ENCODE measurements at places on chromosomes 16 and 17. TPM values are rescaled to one million over a fixed set of nuclear protein-coding genes. Genes with fewer than 3 reads are reported as not detected.

GRCh38 chr17:2386400-2387085 is 14.3 kb downstream of the MNT start:
- DNase-seq, result no peak

HOXB4 gene
- 0.48 TPM for total RNA-seq

DNA sequence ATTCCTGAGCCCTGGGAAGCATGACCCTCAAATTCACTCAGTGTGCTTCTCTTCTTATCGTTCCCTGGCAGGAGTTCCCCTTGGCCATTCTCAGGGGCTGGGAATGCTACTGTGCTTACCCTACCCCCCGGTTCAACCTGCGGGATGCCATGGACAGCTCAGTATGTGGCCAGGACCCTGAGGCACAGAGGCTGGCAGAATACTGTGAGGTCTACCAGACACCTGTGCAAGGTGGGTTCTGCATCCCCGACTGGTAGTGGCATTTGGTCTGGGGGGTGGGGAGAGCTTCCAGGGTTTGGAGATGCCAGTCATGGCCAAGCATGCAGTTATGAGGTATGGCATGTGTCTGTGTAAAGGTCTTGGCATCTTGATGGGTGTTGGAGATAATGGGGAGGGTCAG is 39.4 kb downstream of the WSCD1 start:
- DNase-seq, result no peak

GRCh38 chr17:65041518-65041917 is 15.0 kb downstream of the GNA13 start:
- no peak for DNase-seq

DNA sequence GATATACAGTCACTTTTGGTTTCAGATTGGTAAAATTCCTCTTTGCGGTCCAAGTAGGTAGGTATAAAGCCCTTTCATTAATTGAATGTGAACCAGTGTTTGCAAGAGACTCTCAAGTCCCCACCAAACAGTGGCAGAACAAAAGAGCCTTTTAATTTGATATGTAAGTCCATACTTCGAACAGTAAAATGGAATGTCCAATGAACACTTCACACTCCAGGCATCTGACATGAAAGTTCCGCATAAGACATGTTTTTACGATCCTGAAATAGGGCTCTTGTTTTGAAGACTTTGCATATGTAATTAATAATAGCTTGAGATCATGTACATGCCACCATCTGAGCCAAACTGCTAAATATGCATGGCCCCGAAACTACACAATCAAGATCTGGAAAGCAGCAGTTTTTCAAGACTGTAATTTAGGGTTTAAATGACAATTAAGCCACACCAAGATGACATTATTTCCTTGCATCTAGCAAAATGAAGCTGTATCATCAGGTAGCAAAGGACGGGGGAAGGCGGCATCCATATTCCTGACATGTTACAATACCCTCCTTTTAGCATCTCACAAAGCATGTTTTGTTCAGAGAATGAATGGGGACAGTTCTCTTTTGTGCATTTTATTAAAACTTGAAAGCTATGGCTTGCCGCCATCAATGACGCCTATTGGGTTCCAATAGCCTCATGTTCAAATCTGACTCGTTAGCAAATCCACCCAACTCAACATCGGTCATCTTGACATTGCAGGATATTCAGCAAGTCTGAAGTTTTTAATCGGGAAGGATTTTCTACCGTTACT is 39.4 kb downstream of the LITAF start:
- peak; percentile 97 for DNase-seq

- DNase-seq, result no peak
Measured at GRCh38 chr16:50653633-50654519, 27.2 kb downstream of the SNX20 start.

DNA sequence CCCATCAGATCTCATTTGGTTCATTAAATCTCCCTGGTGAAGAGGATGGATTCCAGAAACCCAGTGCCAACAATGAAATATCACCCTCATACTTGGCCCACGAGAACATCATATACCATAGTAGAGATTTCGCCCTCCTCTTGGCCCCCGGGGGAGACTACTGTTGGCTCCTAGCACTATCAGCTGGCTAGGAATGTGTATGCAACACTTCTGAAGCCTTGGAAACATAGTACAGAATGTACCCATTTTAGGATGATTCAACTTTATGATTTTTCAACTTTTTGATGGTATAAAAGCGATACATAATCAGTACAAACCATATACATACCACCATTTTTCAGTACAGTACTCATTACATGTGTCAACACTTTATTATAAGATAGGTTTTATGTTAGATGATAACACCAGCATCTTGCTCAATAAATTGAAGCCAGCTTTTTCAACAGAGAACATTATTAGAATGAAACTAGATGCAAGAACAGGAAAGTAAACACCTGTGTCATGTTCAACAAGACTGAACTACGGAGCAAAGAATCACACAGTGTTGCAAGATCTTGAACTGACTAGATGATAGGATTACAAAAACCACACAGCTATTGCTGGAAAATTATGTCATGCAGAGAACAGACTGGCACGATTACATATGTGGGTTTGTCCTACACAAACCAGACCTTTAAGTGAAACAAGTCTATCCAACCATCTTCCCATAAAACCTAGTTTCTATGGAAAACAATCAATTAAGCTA is 17.2 kb downstream of the RSL1D1 start:
- no peak for DNase-seq

DNA sequence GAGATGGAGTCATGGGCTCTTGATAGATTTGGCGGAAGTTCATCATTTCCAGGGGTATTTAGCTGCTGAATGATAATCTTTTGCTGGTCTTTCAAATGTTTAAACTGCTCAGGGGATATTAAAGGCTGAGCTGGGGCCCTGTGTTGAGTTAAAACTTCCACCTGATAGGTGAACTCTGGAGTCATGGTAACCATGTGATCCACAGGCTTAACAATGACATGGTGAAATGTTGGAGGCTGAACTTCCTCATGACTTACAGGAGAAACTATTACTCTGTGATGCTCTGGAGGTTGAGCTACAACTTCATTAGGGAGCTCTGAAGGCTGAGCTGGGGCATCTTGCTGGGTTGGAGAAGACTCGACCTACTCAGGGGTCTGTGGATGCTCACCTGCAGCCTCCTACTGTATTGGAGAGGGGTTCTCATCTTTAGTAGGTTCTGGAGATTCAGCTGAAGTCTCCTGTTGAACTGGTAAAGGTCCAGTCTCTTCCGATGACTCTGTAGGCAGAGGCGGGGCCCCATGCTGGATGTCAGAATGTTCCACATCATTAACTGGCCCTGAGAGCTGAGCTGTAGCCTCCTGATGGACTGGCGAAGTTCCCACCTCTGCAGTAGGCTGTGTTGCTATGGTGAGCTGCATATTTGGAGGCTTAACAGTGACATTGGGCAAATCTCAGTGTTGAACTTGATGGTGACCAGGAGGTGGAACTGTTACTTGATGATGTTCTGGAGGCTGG is 24.2 kb downstream of the RDM1 start:
- no peak for DNase-seq

EPX gene
- total RNA-seq, result 0.27 TPM

TOX3 gene
- total RNA-seq, result not detected

GRCh38 chr17:43846963-43847371 is at the start of gene CD300LG:
Gene CD300LG, plus strand, starts transcription at chr17:43847176. Its CDS starts 41 bp downstream, at chr17:43847217.
- DNase-seq, result no peak

GRCh38 chr17:8044819-8045810 is 6.3 kb downstream of the ALOX15B start:
- DNase-seq, result no peak

DNA sequence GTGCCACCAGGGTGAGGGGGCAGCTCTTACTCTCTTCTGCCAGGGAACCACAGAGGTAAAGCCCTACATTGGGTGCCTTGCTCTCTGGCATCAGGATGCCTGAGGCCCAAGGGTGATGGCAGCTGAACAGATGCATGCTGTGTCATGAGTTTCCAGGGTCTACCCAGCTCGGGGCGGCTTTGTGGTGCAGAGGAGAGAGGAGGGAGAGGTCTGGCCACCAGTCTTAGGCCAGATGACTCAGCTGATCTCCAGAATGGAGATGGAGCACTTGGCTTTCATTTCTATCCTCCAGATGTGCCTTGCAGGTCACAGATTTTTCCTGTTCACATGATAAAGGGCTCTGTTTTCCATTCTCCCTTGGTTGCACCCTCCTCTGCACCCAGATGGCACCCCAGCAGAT is 23.6 kb upstream of the USP22 start:
- no peak for DNase-seq

- DNase-seq, result no peak
Measured at GRCh38 chr16:55667753-55668152, 12.0 kb downstream of the SLC6A2 start.

DNA sequence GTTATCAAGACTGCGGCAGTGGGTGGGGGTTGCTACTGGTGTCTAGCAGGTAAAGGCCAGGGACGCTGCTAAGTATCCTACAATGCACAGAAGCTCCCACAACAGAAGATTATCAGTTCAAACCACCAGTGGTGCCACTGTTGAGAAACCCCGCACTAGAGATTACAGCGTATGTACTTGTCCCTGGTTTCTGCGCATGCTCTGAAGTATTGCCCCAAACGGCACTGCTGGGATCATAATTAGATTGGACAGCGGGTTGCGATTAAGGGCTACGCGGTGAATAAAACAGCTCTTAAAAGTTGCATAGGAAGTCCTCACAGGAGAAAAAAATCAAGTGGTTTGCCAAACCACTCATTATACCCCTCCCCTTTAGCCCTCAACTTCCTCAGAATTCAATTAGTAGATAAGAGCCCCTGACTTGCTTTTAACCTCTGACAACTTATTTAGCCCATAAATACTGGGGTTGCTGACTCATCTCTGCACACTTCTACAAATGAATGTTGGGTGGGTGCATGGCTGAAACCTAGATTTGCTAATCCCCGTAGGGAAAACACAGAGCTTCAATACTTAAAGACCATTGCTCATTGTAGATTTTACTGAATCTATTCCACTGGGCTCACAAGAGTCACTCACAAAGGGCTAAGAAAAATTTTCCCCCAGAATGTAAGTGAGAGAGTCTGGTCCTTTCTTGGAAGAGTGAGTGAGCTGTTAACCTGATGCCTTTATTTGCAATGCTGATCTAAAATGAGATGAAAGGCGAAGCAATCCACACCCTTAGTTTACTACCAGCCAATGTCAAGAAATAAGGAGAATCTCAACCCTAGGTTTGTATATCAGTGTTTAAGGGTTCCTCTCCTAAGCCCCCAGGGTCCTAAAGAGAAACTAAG is 91.8 kb downstream of the RGS9 start:
- no peak for DNase-seq

DNA sequence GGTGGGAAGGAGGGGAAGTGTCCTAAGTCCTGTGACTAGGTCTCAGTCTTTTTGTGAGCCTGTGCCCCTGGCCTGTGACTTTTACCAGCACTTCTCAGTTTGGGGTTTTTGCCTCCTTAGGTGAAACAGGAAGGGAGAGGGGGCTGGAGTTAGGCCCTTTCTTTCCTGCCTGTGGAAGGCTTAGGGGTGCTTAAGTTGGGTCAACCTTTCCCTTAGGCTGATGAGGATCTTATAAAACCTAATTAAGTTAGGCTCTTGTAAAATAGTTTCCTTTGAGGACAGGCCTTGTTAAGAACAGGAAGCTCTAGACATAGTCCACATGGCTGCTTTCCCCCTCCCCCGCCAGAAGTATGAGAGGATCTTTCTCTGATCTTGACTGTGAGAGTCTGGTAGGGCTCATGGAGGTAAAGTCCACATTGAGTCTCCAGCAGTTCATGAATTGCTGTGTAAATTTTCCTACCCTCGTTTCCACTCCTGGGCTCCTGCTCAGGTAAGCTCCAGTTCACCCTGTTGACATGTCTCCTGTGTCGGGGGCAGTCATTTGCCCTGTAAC is 17.0 kb upstream of the DNASE1 start:
- peak; percentile 9 for DNase-seq

LPO gene
- total RNA-seq, result not detected

DNA sequence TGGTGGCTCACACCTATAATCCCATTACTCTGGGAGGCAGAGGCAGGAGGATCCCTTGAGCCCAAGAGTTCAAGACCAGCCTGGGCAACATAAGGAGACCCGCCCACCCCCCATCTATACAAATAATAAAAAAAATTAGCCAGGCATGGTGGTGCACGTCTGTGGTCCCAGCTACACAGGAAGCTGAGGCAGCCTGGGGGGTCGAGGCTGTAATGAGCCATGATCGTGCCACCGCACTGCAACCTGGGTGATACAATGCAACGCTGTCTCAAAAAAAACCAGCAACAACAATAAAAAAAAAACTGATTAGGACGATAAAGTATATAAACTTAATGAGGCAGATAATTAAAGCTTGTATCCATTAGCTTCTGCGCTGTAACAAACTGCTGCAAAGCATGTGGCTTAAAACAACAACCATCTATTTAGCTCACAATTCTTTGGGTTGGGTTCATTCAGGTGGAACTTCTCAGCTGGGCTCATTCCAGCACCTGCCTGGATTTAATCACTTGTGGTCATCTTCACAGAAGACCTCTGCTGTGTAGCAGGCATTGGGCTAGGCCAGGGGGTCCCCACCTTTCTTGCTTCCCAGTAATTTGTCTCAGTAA is 45.8 kb downstream of the LCMT1 start:
- no peak for DNase-seq

GRCh38 chr17:80984749-80985148 is 6.9 kb upstream of the CHMP6 start:
- peak; percentile 62 for DNase-seq

DNA sequence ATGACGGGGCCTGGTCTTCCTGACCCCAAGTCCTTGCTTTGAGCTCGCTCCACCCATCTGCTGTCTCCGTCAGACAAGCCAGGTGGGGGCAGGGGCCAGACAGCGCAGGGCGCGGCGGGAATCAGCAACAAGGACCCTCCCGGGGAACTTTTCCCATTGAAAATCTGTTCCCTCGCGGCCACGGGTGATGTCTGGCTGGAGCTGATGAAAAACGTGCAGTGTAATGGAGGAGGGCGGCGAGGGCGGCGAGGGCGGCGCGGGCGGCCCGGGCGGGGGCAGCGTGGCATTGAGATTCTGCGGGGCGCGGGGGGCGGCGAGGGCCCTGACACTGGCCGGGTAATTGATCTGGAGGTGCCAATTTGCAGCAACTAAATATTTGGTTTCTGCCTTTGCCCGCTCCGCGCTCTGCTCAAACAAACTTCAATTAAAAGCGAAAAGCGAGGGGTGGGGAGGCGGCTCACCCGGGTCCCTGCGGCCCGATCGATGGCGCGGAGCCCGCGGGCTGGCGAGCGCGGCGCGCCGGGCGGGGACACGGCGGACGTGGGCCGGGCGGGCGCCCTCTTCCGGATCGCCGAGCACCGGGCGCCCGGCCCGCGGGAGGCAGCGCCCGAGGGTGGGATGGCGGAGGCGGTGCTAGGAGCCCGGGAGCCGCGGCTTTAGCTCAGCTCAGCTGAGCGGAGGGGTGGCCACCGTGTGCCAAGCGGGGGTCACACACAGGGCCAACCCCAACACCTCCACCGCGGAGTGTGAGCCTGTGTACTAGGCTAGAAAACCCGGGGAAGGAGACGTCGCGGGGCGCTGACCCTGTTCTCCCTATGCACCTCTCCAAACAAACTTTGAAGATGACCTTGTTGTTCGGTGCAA is 32.4 kb downstream of the DCAKD start:
- DNase-seq, result peak; percentile 49

LRRC36 gene
- 1.1 TPM for total RNA-seq

- DNase-seq, result peak; percentile 99
Measured at GRCh38 chr17:76252040-76252954, 12.0 kb upstream of the RNF157 start.

LRRC46 gene
- not detected for total RNA-seq

SMIM22 gene
- total RNA-seq, result not detected

Data from SK-MEL-5 (cell line).